Esophagus muscularis mucosa (tissue), 4 donors: ENCODE measurements at places on chromosomes 11 and 22. TPM values are rescaled to one million over a fixed set of nuclear protein-coding genes. Genes with fewer than 3 reads are reported as not detected.

Gene OR5B21
- total RNA-seq: not detected

Gene KCNJ11
- total RNA-seq: 0.66 TPM

Gene SAA4
- total RNA-seq: not detected

Gene PACSIN3
- total RNA-seq: 89.9 TPM

Gene ASCC2
- total RNA-seq: 20.5 TPM

Gene C1QTNF6
- 2.9 TPM for total RNA-seq

Gene OR51B2
- total RNA-seq: not detected
